ENCODE measurements at places on chromosomes 7 and 10.
A peak's percentile ranks its signal among the peaks of the same experiment; 100 is the strongest.

DNA sequence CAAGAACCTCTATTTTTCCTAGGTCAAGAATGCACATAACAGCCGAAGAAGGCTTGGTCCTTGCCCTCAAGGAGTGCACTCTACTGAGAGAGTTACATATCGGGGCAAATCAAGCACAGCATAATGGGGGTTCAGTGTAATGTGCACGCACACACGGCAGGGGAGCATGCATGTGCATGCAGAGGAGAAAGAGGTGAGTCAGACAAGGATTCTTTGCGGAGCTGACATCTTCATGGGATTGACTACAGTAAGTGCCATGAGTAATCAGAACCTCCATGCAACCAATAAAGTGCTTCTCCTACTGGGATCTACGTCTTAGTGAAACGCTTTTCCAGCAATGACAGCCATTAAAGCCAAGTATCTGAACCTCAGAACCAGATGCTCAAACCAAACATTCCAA is 123.6 kb downstream of the RNF216 start:
- no peak for DNase-seq

DNA sequence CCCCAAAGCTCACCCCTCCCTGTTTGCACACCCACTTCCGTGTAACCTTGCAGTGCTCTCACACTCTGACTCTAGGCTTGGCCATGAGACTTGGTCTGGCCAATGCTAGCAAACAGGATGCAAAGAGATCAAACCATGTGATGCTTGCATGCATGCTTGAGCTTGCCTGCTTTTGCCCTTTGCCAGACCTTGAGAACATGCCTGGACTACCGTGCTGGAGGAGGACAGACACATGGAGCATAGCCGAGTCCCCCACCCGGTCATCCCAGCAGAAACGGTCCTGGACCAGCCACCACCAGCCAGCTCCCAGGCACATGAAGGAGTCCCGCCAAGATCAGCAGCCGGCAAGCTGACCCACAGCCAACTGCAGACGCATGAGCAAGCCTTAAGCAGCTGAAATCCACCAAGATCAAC is 23.4 kb downstream of the PYROXD2 start:
- peak; percentile 9 for DNase-seq

DNA sequence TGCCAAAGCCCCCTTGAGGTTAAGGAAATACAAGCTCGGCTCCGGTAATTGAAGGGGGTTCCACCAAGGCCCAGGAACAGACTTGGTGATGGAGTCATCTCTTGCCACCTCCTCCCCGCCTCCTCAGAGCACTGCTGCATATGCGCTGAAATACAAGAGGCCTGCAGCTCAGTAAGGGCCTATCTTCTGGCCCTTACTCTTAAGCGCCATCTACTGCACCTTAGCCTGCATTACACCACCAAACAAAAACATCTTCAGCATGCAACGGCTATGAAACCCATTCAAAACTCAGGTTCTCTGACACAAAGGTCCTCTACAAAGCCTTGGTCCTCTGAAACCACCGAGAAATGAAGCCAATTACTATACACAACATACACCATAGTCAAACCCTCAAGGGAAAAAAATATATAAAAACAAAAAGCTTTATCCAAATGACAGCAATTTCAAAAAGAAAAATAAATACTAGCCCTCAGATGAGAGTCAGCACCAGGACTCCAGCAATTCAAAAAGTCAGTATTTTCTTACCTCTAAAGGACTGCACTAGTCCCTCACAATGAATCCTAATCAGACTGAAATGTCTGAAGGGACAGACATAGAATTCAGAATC is 176.8 kb upstream of the TBX20 start:
- no peak for DNase-seq

DNA sequence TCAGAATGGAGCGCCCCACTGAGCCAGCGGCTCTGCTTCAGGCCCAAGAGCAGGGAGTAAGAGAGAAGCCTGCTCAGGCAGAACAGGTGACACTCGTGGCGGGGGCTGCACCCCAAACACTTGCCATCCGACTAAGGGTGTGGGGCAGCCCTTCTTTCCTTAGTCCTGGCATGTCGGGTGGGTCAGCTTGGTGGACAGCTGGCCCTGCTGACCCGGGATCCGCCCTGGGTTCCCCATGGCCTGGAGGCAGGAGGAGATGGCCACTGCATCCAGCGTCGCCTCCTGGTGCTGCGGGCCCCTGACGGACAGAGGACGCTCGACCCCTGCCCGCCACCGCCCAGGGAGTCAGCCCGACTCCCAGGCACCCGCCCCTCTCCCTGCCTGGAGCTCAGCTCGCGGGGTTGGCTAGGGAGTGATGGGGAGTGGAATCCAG is 1.2 kb upstream of the PAOX start:
- DNase-seq, result no peak

DNA sequence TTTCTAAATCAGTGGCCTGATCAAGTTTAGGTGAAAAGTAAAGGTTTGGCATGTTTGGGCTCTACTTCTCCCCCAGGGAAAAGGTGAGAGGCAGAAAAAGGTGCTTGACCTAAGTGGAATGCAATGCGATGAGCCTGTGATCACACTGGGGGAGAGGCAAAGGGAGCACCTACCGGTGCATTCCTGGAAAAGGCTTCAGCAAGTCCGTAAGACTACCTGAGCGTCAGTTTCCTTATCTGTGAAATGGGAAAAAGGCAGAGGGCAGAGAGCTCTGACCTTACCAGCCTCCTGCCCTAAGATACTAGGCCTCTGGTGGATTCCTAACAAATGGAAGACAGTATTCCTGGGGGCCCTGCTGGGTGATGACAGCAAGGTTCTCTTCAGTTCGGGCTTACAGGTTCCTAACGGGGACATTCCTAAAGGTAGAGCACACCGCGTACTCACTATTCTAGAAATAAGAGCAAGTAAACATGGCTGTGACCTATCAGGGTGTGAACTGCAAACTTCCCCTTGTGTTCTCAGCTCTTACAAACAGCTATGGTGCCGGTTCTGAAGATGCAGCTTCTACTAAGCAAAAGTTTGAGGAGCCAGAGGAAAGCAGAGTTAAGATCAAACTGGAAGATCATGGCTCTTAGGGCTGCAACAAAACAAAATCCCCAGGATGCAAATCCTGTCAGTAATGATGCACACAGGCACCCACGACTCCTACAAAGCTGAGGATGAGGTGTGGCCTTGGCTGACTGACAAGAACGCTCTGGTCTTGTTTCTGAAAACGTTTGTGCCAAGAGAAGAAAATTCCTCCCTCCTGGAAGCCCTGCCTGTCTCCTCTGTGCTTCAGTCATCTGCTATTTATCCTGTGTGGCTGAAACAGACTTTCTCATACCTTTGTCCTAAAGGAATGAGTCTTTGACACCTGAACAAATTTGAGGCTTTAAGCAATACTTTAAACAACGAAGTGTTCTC is 13.3 kb upstream of the ACSL5 start:
- peak; percentile 16 for DNase-seq

DNA sequence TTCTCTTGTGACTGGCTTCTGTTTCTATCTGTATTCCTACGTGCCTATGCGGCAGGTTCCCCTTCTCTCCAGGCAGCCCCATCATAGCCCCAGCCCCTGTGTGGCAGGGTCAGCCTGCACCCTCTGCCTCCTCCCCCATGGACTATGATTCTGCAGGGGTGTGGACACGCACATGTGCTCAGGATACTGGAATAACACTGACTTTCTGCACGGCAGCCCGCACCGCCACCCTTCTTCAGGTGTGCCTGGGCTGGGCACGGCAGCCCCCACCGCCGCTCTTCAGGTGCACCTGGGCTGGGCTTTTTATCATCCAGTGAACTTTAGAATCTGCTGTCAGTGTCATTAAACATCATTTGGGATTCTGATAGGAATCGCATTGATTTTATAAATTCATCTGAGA is 202.6 kb upstream of the PPP2R2D start:
- no peak for DNase-seq

GRCh38 chr10:88120599-88121333 is 257.3 kb downstream of the PTEN start:
- no peak for DNase-seq

DNA sequence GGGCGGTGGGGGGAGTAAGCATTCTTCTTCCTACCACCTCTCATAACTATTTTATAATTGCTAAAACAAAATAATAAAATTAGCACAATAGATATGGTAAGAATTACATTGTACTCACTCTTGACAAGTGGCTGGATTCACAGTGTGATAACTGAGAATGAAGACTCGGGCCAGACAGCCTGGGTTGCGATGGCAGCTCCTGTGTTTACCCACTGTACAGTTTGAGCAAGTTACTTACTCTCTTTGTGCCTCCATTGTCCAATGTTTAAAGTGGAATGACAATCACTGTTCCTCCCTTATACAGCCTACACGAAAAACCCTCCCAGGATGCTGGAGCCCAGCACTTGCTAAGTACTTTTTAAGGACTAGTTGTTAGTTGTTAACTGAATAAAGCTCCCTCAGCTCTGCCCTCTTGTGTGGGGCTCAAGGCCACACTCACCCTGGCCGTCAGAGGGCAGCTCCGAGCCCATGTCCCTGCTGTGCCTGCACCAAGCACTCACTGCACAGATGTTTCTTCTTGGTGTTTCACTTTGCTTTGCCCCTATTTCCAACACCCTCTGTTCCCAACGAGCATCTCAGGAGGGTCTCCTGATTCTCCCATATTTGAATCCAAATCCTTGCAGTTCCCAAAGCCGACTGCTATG is 56.4 kb upstream of the NPS start:
- no peak for DNase-seq

DNA sequence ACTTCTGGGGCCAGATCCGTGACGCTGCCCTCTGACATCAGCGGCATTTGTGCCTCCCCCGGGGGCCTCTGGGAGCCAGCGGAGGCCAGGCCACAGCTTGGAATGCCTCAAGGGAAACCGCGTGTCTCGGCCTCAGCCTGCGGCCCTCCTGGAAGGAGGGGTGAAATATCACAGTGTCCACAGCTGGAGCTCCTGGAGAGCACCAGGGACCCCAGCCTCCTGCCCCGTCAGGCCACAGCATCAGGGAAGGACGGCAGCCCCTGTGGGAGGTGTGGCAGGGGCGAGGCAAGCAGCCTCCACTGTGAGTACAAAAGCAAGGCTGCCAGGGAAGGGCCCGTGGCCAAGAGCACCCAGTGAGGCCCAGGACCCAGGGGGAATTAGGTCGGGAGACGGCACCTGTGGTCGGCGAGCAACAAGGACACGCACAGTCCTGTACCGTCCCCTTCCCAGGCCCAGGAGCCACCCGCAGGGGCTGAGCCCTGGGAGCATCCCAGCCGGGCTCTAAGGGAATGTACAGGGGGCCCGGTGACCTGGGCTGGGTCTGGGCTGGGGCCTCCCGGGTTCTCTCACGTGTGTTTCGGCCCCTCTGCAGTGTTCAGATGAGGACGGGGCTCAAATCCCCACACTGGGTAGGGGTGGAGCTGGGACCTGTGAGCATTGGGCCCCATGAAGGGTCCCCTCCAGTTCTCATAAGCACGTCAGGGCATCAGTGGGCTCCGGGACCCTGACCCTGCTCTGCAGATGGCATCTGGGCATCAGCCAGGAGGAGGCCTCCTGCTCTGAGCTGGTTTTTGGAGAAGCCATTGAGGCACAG is 18.7 kb upstream of the KNDC1 start:
- DNase-seq, result no peak

DNA sequence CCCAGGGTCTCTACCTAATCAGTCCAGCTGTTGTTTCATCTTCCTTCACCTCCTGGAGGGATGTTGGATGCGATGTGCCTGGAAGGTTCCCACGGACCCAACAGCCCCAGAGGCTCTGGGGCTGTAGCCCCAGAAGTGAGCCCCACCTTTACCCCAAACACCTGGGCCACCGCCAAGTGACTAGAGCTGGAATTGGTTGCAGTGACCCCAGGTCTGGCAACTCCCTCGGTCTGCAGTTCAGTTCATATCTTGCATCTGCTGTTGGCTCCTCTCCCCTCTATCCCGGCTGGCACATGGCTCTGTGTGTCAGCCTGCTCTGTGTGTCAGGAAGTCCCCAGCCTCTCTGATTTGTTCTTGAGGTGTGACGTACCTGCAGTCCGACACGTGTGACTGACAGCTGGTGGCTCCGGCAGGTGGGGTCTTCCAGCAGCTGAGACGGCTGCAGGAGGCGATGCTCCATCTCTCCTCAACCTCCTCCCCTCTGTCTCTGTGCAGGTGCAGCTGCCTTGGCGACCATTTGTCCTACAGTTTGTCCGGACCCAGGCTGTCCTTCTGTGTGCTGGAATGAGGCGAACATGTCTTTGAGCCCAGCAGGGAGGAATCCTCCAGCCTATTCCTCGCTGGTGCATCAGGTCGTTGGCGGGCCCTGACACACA is 38.6 kb downstream of the ELFN1 start:
- no peak for DNase-seq

DNA sequence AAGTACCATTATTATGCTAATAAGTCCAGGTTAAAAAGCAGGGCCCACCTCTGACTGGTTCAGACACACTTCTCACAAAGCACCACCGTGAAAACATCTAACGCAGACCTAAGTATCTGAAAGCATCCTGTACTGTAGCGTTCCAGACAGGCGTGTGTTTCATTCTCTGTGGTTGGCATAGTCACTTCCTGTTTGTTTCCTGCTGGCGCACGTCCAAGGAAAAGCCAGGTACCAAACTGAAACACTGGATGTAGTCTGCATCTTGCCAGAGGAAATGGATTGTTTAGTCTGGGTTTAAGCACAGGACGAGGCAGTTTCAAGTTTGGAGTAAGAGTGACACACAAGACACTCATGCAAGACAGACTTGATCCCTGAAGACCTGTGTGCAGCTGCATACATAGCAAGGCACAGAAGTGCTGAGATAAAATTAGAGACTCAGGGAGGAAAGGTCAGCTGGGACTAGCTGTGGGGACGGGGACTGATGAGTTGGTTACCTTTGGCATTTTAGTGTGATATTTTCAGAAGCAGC is 23.3 kb downstream of the BPGM start:
- DNase-seq, result peak; percentile 50

GRCh38 chr7:522071-522950 is 2.7 kb upstream of the PDGFA start:
- peak; percentile 87 for DNase-seq

DNA sequence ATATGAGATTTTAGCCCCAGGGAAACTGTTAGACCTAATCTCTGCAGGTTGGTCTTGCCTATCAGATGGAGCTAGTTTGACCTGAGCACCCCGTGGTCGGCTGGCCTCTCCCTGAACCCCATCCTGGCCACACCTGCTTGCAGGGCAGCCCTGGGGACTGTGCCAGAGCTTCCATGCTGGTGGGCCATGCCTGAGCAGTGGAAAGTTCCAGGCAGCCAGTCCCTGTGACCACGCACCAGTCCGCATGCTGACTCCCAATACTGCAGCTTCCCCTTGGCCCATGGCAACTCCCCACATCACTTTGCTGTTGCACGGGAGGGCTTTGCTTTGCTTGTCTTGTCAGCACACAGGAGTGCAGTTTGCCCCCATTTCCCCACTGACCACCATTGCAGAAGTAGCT is 427.8 kb upstream of the SEMA3D start:
- no peak for DNase-seq

GRCh38 chr7:130853503-130854279 is 119.7 kb upstream of the KLF14 start:
- DNase-seq, result peak; percentile 67

GRCh38 chr7:371119-371778 is 81.3 kb downstream of the FOXL3 start:
- peak; percentile 90 for DNase-seq

- DNase-seq, result no peak
Measured at GRCh38 chr7:95481271-95482165, 4.2 kb upstream of the ASB4 start.

- no peak for DNase-seq
Measured at GRCh38 chr7:92794831-92795230, 41.5 kb downstream of the CDK6 start.

GRCh38 chr10:90741926-90742565 is 115.8 kb downstream of the HTR7 start:
- DNase-seq, result no peak
